ENCODE measurements at places on chromosomes 5 and 9.

DNA sequence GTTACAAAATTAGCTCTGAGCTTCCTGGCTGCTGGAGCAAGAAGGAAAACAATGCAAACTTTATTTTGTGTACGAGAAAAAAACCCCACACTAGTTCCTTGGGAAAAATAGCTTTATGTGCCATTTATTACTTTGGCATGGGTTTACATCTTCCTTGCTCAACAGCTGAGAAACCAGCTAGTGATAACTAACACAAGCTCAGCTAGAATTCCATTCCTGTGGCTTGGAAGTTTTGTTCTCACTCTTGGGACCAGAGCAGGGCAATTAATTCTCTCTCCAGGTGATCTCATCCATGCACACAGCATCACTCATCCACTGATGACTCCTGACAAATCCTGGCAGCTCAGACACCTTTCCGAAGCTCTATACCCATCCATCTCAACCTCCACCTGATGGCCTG is 104.1 kb downstream of the CRB2 start:
- DNase-seq, result no peak

DNA sequence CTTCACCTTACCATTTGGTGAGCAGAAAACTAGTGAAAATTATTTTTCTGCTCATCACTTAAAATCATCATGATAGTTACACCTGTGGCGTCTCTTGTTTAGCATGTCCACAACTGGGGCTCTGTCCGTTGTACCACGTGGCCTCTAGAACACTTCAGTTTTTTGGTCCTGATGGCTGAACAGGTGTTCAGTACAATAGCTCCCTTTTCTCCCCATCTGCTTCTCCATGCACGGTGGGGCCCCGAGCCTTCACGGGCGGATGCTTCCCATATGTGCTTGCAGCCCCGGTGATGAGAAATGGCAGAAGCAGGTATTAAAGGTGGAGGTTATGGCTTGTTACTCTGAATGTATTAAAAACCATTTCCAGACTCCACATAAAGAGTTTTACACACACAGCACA is 304.1 kb downstream of the CWC27 start:
- DNase-seq, result no peak

- DNase-seq, result no peak
Measured at GRCh38 chr9:101912698-101913097, 174.3 kb upstream of the GRIN3A start.

- no peak for DNase-seq
Measured at GRCh38 chr5:160906090-160906489, 54.1 kb upstream of the ATP10B start.

DNA sequence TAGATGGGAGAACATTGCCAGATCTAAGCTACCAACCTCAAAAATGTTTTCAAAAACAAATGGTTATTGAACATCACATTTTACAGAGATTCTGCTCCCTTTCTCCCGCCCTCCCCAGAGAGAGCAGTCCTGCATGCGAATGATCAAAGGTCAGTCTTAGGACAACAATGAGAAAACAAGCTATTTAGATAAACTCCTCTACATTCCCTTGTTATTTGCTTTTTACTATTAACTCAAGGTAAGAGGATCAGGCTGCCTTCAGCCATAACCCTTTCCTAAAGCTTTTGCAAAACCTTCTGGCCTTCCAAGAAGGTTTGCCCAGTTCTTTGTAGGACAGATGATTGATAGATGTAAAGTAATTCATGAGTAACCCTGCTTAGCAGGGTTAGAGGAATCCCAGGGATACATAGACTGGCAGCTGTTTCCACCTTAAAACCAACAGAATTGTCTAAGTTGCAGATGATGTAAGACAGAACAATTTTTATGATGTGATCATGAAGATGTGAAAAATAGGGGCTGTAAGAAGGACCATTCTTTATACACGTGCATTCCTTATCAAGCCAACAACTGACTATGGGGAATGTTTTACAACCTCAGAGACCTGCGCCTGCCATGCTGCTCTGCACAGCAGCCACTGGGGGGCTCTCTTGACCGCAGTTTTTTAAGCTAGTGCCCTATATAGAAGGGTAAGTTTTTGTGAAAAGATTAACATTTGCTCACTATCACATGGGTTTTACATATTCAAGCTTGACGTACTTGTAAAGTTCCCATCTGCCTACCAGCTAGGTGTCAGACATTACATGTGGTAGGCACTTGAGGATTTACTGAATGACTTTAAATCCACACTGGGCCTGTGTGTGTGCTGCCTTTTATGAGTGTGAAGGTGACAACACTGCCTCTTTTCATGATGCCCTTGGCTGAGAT is 2.3 kb upstream of the ZNF782 start:
- peak; percentile 85 for DNase-seq

DNA sequence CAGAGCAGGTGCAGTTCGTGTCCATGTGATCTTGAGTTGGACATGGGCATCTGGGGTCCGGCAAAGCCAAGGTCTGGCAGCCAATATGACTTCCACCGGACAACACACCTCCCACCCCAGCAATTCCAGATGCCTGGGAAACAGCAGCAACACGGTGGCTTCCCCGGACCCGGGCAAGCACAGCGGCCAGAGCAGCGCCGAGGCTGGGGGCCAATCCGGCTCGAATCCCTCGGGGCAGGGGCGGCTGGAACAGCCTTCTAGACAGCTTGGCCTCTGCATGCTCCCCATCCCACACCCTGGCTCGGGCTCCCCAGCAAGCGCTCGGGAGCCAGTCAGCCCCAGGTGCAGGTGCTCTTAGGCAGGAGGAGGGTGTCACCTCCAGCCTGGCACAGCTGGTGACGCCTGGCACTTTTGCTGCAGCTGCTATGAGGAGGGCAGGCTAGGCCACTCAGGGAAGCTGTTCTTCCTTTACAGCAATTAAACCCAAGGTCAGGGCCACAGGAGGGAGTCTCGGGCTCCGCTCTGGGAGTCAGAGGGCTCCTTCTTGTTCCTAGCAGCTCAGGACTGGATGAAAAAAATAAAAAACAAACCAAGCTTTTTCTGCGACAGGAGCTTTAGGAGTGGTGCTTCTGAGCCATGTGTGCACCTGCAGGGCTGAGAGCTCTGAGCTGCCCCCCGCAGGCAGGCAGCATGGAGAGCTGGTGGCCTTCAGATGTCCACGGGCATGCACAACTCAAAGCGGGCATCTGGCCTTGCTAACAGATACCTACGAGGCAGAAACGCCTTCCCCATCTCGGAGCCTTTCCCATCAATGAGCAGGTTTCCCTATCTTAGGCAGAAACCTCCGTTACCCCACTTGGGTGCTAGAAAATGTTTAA is 28.2 kb downstream of the DBH start:
- no peak for DNase-seq

DNA sequence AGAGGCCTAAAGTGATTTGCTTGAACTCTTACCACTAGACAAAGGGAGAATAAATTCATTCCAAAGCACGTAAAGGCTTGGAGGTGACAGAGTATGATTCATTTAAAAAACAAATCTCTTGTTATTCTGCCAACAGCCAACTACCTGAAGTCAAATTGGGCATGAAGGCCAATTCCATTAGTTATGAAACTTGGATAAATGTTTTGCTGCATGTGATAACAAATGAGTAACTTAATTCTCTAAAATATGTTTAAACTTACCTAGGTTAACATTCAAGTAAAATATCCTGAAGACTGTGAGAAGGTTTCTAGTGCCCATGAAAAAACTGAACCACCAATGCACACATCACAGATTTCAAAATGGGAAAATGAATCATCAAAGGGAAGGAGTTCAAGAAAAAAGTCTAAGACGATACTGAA is 120.1 kb upstream of the TSLP start:
- DNase-seq, result no peak

- no peak for DNase-seq
Measured at GRCh38 chr9:127085186-127085585, 37.2 kb downstream of the ANGPTL2 start.

DNA sequence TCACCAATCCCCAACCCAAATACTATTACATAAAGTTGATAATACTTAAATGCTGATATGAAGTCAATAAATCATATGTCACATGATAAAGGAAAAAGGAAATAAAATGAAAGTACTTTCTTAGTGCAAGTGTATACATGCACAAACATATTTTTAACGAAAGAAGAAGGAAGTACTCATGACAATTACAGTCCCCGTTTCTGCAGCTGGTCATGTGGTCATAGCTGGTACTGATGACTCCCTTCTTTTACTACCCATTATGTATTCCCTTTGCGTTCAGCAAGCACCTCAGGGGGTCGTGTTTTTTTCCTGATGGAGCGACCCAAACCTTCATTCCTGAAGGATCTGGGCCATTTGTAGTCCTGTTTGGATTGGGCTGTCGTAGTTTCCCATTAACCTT is 27.3 kb downstream of the CENPP start:
- DNase-seq, result peak; percentile 60

DNA sequence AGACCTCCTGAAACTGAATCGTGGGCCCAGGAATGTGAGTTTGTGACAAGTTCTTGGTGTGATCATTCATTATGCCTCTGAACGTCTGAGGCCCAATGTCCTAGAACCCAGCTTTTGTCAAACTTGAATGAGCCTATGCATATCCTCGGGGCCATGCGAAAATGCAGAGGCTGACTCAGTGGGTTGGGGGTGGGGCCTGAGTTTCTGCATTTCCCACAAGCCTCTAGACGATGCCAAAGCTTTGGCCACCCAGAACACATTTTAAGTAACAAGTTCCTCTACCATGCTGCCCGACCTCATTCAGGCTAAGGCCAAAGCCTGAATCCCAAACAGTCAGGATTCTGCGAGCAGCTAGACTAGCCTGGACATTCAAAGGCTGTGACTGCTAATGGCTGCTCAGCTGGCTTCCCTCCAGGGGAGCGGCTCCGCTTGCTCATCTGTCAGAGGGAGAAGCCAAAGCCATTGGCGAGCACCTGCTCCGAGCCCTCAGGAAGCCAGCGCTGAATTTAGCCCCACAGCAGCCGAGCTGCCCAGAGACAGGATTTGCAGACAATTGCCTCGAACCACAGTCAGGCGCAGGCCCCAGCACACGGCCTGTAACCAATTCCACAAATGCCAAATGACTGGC is 177.5 kb downstream of the ZDHHC21 start:
- no peak for DNase-seq

DNA sequence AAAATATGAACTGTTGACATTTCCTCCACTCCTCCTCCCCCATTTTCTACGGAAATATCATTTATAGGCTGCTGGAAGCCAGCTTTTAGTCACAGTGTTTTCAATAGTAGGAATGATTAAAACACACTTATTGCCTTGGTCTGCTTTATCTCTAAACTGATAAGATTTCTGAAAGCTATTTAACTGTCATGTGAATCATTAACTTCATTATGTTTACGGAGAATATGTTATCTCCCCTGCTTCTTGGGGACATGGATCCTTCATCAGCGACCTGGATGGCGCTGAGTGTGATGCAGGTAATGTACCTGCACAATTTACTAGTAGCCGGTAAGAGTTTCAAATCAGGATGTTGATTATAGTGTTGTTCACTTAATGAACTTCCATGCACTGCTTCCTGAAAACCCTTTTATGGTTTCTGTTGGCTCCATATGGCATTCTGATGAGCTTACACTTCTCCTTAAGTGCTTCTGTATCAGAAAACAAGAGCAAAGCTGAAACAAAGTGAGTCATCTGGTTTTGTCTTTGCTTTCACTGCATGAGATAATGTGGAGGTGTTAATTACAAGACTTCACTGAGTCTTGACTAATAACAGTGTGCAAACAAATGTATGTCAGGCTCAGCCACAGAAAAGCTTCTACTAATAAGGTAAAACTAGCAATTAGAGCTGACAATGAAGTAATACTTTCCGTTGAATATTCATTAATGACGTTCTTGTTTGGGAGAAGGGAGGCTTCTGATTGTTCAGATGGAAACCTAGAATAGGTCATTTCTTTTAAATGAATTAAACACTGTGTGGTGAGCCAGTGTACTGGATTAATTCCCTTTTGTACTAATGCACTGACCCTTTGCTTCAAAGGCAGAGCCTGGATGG is 162.4 kb upstream of the ZNF608 start:
- DNase-seq, result peak; percentile 88

DNA sequence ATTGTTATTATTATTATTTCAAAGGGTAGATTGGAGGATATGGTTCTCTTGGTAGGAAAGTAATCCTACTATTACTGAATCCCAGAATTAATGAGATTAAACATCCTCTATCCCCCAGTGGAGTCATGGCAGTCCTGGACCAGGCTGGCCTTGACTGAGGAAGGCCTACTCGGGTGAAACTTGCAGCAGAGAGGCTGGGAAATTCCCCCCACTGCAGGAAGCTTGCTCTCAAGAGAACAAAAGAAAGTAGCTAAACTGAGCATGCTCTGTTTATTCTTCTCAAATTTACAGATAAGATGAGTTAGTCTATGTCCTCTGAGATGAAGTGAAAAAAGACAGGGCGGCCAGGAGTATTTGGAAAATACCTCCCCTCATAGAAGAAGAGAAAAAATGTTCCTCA is 233.9 kb upstream of the RPS23 start:
- no peak for DNase-seq

DNA sequence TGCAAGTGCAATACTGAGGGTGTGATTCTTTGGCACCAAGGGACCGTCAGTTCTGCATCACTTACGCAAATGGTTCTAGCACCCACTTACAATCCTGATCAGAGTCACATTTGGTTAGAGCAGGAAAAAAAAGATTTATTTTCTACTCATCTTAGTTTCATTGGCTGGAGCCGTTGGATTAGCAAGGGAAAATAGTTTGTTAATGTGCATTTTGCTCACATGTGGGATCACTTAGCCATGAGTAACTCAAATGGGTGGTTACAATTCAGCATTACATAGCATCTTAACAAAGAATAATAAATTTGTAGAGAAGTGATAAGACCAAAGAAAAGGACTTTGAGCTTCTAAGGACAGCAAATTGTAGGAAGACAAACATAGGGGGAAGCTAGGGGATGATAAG is 216.9 kb downstream of the AUH start:
- no peak for DNase-seq

- DNase-seq, result peak; percentile 17
Measured at GRCh38 chr9:89185980-89186379, 7.4 kb upstream of the SHC3 start.

- DNase-seq, result no peak
Measured at GRCh38 chr5:59484618-59485017, 408.9 kb downstream of the PDE4D start.

- peak; percentile 9 for DNase-seq
Measured at GRCh38 chr5:100852988-100853449, 50.1 kb downstream of the ST8SIA4 start.

DNA sequence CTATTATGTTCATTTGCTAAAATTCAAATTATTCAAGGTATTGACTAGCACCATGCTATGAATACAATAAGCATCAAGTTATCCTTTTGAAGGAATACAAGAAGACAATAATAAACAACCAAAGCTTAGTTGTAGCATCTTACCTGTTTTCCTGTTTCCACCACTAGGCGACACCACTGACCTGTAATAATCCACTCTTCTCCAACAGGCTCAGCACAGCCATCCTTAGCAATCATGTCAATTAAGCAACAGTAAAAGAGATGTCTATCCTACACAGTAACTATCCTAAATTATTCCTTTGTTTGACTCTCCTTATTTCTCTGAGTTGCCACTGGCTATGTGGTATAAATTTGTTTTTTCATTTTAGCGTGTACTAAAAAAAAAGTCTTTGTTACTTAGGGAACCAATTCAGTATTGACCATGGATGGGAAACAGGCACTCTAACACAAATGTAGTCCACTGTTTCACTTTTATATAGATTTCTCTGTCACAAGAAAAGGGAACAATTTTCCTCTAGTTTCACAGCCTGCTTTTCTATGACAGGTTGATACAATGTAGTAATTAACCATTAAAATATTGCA is 46.2 kb downstream of the PCA3 start:
- no peak for DNase-seq

GRCh38 chr5:160230686-160231527 is 1.6 kb downstream of the FABP6 start:
- peak; percentile 76 for DNase-seq

- DNase-seq, result peak; percentile 46
Measured at GRCh38 chr5:157718519-157718918, 12.7 kb upstream of the THG1L start.

GRCh38 chr5:76818844-76819831 is at the start of gene F2RL1:
Gene F2RL1 (plus strand): TSS chr5:76819030. CDS start chr5:76819183, 153 bp downstream.
- DNase-seq, result peak; percentile 75
